ENCODE measurements at places on chromosomes 7 and 10. TPM values are rescaled to one million over a fixed set of nuclear protein-coding genes. Genes with fewer than 3 reads are reported as not detected.

The FAM24B gene
- polyA plus RNA-seq, result 9.2 TPM

The CALHM3 gene
- polyA plus RNA-seq, result not detected

The SKAP2 gene
- 0.91 TPM for polyA plus RNA-seq

The CYP26C1 gene
- polyA plus RNA-seq, result not detected

GRCh38 chr7:31890198-31890597 lies 180.0 kb downstream of the PDE1C start:
- DNase-seq, result no peak

GRCh38 chr7:143885951-143886350 lies 16.0 kb downstream of the TCAF1 start:
- DNase-seq, result no peak

DNA sequence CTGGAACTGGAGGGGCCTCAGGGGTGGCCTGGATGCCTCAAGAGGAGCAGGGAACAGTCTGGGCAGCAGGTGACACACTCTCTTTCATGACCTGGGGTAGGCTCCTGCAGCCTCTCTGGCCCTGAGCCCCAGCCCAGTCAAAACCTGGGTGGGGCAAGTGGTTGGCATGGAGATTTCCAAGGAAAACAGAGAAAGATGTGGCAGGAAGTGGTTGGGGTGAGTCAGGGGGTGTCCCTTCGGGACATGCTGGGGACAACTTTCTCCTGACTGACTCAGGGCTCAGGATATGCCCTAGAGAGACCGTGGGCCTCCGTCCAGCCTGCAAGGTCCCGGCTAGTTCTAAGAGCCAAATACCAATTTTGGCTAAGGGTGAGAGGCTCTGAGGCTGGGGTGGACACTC lies 2.9 kb downstream of the AQP1 start:
- DNase-seq, result no peak

DNA sequence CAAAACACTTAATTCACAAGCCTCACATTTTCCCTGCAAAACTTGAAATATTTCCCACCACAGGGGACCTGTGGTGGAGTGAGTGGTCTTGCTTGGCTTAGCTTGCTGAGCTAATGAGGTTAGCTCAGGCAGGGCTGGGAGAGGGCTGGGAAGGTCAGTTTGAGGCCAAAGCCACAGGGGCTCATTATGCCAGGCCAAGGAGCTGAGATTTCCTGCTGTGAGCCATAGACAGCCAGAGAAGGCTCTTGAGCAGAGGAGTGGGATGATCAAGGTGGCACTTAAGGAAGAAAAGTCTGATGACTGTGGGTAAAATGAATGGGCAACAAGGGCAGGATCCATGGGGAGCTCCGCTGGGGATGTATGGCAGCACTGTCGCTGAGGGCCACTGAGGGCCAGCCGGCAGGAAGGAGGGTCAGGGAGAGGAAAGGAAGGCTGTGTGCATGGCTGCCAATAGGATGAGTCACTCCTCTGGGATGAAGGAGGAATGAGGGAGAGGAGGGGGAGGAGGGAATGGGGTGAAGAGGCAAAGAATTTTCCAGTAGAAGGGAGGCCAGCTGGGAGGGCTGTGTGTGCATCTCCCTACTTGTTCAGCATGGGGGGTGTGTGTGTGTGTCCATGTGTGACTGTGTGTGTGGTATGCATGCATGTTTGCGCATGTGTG lies 18.7 kb upstream of the ZNF488 start:
- DNase-seq, result no peak

- DNase-seq, result no peak
Observed at GRCh38 chr10:48399056-48399541, 92.6 kb downstream of the MAPK8 start.

GRCh38 chr10:119120413-119120867 lies 16.5 kb downstream of the DENND10 start:
- DNase-seq, result no peak

DNA sequence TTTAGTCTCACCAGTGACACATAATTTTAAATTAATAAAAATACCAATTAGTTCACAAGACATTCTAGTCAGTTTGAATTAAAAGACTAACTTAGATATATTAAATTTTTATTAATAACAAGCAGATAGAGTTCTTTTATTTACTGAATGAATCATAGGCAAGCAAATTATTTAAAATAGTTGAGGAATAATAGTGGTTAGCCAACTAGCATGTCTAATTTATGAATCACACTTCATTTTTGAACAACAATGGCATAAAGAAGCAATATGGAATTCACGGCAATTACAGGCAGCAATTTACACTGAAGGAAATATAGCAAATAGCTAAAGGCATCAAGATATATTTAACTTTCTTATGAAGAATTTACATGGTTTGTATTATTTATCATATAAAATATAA lies 187.0 kb upstream of the SLC26A5 start:
- DNase-seq, result no peak

DNA sequence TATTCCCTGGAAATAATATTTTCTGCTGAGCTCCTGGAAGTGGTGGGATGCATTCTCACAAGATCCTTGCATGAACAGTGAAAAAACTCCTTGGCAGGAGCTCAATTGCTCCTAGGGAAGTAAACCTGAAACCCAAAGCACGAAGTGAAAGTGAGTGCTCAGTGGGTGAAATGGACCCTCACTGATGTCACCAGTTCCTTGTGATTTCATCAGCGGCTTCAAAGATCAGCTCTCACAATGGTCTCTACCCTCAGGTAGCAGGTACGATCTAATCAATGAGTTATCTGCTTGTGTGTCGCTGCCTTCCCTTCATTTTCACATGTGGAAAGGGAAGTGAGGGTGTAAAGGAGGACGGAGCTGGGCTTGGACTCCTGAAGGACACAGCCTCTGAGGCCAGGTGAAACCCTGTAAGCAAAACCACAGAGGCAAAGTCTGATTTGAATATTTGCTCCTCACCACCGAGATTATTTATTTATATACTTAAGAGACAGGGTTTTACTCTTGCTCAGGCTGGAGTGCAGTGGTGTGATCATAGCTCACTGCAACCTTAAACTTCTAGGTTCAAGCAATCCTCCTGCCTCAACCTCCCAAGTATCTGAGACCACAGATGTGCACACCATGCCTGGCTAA lies 255.4 kb upstream of the LYZL1 start:
- DNase-seq, result no peak

DNA sequence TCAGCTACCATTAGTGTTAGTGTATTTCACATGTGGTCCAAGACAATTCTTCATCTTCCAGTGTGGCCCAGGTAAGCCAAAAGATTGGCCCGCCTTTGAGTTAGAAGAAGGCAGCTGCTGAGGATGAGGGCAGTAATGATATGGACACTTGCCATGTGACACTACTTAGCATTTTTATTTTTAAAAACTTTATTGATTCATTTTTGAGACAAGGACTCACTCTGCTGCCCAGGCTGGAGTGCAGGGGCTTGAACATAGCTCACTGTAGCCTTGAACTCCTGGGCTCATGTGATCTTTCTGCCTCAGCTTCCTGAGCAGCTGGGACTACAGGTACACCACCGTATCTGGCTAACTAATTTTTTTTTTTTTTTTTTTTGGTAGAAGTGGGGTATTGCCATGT lies 12.3 kb upstream of the ACTR3B start:
- DNase-seq, result no peak

- DNase-seq, result no peak
Observed at GRCh38 chr7:7992506-7992905, 23.9 kb downstream of the GLCCI1 start.

DNA sequence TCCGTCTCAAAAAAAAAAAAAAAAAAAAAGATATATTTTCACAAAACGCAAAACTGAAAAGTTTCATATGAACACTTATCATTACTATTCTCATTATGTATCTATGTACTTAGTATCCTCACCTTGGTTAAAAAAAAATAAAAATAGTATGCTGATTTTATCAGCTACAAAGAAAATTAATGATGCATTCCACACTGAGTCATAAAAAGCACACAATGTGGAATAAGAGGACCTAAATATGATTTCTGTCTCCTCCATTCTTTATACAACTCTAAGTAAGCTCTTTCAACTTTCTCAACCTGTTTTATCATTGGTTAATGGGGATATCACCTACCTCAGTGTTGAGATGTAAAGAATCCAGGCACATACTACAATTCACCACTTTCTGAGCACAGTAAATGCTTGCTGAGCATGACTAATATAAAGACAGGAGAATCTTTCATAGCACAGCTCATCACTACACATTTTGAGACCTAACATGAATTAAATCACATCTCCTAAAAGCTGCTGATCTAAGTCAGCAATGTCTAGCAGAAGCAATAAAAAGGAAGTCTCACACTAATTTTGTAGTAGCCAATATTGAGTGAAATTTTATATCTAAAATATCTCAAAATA lies 2.7 kb downstream of the SNX13 start:
- DNase-seq, result no peak

All from SK-N-SH (cell line).